ENCODE measurements at places on chromosomes 12 and 14.
A peak's percentile ranks its signal among the peaks of the same experiment; 100 is the strongest.

DNA sequence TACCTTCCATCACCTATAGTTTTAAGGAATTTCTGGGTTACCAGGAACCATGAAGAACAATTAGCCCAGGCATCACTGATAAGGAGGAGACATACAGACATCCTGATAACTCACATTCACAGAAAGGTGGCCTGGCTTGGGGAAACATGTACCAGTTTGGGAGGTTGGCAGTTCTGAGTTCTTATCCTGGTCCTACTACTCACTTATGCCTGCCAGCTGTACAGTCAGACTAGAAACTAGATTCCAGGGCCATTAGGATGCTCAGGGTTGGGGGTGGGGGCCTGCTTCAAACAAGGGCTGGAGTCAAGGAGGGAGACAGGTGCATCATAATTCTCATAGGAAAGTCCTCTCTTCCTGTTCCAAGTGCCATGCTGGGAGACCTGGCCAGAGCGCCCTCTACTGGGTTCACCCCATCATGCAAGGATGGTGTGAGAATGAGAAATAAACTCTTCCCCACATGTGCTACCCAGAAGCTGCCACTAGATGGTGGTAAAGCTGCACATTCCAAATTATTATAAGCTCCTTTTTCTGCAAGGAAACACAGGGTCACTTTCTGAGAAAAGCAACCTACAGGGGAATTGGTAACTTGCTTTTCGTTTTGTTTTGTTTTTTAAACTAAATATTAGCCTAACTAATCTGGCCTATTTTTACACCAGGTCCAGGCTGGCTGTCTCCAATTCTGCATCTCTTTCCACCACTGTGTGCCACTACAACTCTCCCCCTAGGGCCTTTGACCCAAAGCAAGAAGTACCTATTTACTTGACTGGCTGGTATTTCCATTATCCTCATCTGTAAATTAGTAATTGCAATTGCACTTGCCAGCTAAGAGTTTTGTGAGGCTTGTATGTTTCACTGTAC, 14.5 kb downstream of the OAS2 start:
- peak; percentile 28 for DNase-seq

DNA sequence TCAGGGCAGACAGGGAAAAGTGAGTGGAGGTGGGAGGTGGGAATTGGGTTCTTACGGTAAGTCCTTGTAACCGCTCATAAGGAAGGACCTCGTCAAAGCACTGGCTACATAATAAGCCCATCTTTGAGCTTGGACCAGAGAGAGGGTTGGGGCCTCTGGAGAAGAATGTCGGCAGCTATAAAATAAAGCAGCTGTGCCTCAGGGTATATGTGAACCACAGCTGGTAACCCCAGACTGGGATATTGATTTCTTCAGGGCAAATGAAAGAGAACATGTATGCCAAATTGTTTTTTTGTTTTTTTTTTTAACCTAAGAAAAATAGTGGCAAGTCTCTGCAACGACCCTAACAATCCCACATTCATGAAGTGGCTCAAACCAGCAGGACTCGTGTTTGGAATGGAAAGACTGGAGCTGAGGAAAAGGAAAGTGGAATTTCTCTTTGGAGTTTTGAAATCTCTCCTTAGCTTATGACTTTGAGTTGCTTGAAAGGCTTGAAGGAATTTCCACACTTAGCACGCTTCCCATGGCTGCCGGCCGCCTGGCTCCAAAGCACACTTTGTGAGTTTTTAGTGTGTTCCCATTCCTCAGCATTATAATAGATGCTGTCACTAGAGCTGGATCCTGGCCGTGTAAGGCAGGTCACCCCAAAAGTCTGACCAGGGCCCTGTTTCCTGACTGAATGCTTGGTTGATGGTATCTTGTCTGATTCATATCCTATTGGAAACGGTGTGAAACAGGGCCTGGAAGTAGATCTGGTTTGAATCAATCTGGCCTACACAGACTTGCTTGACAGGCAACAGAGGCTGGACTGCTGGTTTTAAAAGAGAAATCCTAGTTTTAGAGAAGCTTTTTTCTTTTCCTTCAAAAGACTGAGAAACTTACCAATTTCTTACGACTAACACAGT, 244.7 kb downstream of the MSRB3 start:
- DNase-seq: no peak

DNA sequence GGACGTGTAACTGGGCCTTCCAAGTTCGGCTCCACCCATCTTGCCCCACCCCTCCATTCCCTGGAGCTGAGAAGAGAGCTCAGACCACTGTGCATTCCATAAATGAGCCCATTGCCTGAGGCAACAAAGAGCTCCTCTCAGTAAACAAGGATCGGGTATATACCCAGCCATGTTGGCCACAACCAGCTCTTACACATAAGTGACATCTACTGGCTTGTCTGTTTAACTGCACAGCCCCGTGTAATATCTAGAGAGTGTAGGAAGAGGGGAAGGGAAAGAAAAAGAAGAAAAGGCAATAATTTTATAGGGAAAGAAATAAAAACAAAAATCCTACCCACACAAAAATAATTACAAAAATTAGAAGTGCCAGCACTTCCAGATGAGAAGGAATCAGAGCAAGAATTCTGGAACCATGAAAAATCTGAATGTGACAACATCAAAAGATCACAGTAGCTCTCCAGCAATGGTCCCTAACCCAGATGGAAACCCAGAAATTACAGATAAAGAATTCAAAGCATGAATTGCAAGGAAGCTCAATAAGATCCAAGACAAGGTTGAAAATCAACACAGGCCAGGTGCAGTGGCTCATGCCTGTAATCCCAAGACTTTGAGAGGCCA, 308.1 kb downstream of the RPAP3 start:
- DNase-seq: no peak

GRCh38 chr12:47838286-47838931, 18.7 kb upstream of the HDAC7 start:
- no peak for DNase-seq

GRCh38 chr12:130984183-130985058, 30.7 kb downstream of the ADGRD1 start:
- no peak for DNase-seq

DNA sequence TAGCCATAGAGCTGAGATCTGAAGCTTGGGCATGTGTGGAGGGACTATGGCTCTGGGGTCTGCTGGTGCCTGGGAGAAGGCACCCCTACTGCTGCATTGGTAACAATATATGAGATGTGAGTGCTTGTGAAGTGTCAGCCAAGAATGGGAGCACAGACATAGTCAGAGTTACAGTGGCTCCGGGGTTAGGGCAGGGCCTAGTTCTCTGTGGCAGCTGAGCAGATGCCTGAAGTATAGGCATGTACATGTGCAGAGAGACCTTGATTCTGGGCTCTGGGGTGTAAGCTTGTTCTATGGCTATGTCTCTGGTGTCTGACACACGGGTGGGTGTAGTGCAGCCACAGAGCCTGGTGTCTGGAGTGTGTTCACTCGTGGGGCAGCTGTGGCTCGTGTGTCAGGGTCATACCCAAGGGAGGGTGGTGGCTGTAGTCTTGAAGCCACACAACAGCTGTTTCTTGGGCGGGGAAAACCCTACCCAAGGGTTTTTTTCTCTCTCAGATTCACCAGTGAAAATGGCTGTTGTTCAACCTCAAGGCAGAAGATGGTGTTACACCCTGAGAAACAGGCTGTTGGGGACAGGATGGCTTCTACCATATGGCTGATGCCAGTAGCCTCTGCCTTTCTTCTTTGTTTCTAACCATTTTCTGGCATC, 11.9 kb upstream of the TCL1A start:
- DNase-seq: no peak

DNA sequence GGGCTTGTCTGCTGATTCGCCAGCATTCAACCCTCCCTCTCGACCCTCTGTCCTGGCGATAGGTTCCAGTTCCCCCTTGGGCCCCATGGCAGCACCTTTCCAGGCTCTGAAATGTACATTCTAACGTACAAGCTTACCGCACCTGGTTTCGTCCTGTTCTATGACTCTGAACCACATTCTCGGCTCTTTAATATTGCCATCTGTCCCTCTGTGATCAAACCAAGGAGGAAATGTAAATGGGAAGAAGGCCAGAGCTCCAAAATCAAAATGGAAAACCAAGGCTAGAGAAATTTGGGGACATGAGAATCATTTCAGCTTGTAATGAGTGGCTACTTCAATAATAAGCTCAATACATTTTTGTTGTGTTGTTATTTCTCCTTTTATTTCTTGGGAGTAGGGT, 117.2 kb downstream of the TTC7B start:
- no peak for DNase-seq

GRCh38 chr12:94172973-94173372, 24.6 kb downstream of the PLXNC1 start:
- no peak for DNase-seq

DNA sequence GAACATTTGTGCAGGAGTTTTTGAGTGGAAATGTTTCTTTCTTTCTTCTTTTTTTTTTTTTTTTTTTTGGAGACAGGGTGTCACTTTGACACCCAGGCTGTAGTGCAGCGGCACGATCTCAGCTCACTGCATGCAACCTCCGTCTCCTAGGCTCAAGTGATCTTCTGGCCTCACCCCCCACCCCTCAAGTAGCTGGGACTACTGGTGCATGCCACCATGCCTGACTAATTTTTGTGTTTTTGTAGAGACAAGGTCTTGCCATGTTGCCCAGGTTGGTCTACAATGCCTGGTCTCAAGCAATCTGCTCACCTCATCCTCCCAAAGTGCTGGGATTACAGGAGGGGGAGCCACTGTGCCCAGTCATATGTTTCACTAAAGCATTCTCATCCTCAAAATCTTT, 69.2 kb upstream of the BCAT1 start:
- no peak for DNase-seq

DNA sequence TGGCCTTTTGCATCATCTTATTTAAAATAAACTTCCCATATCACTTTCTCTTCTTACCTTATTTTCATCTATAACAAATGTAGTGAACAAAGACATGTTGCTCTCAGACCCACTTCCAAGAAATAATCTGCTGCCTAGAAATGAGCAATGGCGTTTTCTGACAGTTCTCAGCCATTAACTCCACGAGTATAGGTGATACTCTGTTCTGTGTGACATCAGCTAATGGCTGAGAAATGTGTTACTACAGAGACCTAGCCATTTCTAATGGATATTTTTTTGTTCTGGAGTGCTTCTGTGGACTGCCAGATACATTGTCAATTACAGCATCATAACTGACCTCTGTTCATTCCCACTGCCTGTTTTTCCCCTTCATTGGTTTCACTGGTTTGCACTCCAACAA, 67.8 kb downstream of the CCDC59 start:
- no peak for DNase-seq

- DNase-seq: no peak
Observed at GRCh38 chr12:66423266-66423665, 121.0 kb downstream of the HELB start.

GRCh38 chr12:113720629-113721028, 245.5 kb downstream of the RBM19 start:
- DNase-seq: no peak

- DNase-seq: no peak
Observed at GRCh38 chr12:81229759-81230158, 151.9 kb downstream of the ACSS3 start.

DNA sequence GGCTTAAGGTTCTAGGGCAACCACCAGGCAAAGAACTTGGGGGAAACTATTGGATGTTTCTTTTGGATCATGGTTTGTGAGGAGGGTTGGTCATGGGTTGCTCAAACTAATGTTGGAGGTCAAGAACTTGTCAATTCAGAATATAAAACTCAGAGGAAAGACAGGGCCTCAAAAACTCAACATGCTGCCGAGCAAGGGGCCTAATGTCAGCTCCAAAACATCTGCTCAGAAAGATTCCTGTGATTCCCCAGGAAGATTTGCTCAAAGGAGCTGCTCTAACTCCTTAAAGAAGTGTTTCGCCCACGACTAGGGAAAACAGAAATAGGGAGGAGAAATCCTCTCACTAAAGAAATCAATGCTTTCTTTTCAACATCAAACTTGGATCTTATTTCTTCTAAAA, 3.7 kb upstream of the IGF1 start:
- DNase-seq: no peak

DNA sequence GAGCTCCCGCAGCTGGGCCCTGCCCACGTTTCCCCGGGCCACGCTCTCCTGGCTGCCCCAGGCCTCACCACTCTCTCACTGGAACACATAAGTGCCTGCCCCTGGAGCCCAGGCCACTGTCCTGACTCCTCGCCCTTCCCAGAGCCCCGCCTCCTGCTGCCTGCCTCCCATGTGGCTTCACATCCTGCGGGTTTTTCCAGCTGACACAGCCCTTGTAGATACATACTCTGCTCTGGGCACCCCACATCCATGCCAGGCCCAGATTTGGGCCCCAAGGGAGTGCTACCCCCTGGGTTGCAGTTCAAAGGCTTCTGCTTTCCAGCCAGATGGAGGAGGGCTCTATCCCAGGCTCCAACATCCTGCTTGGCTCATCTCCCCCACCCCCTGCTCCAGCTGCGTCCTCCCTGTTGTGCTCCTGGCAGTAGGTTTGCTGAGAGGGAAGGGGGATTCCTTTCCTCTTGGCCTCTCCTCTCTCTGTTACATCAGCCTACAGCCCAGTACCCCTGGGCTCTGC, 60.1 kb downstream of the TSPAN9 start:
- no peak for DNase-seq

DNA sequence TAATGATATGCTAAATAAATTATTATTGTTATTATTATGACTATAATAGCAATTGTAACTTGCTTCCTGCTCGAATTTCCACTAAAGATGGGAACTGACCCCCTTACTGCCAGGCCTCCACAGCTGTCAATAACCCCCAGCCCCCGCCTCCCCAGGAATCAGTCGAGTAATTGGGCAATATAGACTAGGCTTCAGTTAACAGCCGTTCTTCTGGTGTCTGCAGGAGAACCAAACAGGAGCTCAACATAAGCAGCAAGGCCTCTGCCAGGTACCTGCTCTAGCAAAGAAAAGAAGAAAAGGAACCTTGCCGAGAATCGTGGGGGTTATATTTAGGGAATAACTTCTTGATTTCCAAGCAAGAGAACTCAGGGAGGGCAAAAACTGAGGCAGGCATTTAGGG, 21.8 kb downstream of the HOXC4 start:
- DNase-seq: no peak

DNA sequence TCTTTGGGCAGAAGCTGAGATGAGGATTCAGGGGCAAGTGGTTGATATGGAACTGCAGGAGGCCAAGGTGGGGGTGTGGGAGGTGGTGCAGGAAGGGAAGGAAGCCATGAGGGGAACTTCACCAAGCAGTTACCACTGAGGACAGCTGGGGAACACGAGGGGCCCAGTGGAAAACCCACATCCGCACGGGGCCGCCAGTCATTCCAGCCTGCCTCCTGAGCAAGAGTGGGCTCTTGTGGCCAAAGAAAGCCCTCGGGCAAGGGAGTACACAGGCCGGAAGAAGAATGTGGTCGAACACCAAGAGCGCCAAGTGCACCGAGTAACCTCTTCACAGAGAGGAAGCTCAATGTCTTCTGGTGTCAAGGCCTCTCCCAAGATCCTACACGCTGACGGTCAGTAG, 252.2 kb upstream of the FOXN3 start:
- DNase-seq: no peak

GRCh38 chr14:38290601-38291188, 34.8 kb upstream of the CLEC14A start:
- DNase-seq: no peak

GRCh38 chr14:50222055-50222613, 9.2 kb downstream of the SOS2 start:
- DNase-seq: no peak

DNA sequence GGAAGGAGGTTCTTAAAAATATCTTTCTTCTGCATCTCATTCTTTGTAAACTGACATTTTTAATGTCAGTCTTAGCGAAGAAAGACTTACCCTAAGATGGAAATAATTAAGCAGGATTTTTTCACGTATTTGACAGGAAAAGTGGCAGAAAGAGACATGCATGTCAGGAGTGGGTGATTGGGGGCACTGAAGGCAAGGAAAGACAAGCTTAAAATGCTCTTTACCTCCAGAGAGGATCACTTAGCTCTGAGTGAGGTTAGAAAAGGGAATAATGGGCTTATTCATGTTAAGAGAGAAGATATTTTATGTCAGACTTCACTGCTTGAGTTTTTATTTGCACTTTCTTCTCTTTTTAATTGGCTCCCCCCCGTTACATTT, 1358.2 kb upstream of the TMEM132C start:
- DNase-seq: no peak

Data from stimulated activated CD8-positive, alpha-beta memory T cell treated with anti-CD3 and anti-CD28 coated beads, Interleukin-4, amount 100 ng/mL, for 4 hours (primary cell).